ENCODE measurements at places on chromosomes 16 and 17. TPM values are rescaled to one million over a fixed set of nuclear protein-coding genes. Genes with fewer than 3 reads are reported as not detected.

STAT5B gene
- total RNA-seq = 162 TPM

IL32 gene
- total RNA-seq = 2,360 TPM

IKZF3 gene
- total RNA-seq = 50.4 TPM

SPATA32 gene
- total RNA-seq = 0.21 TPM
